Right kidney (tissue), 9 donors: ENCODE measurements at places on chromosomes 2 and 18.

DNA sequence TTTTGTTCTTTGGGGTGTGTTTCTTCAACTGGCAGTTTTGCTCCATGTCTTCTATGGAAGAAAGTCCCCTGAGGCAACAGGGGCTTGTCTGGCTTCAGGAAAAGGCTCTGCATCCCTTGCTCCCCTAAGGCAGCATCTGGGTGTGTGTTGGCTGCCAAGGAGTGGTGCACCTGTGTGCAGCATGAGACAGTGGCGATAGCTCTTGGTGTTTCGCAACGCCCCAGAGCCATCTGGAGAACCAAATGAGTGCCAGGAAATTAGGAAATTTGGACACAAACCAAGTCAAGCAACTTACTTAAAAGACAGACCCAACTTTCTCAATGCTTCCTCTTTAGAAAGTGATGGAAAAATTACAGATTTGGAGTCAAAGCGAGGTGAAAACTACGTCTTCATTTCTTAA lies 1044.4 kb upstream of the CNTNAP5 start:
- DNase-seq, result no peak

DNA sequence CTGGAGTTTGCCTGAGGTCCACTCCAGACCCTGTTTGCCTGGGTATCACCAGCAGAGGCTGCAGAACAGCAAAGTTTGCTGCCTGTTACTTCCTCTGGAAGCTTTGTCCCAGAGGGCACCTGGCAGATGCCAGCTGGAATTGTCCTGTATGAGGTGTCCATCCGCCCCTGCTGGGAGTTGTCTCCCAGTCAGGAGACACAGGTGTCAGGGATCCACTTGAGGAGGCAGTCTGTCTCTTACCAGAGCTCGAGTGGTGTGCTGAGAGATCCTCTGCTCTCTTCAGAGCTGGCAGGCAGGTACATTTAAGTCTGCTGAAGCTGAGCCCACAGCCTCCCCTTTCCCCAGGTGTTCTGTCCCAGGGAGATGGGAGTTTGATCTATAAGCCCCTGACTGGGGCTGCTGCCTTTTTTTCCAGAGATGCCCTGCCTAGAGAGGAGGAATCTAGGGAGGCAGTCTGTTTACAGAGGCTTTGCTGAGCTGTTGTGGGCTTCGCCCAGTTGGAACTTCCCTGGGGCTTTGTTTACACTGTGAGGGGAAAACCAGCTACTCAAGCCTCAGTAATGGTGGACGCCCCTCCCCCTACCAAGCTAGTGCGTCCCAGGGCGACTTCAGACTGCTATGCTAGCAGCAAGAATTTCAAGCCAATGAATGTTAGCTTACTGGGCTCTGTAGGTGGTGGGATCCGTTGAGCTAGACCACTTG lies 34.7 kb downstream of the TFPI start:
- DNase-seq, result no peak

DNA sequence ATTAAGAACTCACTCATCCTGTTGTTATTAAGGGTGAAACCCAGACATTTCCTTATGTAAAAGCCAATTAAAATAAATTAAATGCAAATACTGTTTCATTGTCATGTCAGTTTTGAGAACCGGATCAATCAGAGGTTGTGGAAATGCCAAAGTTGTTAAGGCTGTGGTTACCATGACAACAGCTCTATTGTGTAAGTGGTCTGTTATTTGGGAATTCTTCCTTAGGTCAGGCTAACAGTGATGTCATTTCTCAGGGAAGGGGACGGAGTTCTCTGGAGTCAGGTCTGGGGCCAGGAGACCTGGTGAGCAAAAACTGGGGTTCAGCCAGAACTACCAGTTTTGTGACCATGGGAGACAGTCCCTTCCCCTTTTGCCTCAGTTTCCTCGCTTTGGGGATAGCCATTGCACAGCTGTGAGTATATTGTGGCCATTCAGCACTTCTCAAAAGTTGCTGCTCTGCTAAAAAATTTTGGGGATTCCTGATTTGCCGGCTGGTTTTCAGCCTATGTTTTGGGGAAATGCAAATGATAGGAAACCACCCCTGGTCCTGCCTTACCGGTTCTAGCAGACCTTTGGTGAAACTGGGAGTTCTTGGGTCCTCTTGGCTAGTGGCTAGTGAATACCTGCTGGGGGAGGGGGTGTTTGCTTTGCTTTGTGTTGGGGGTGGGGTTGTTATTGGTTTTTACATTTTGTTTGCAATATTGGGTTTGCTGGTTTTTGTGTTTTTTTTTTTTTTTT lies 21.6 kb downstream of the HPCAL1 start:
- no peak for DNase-seq

- no peak for DNase-seq
Observed at GRCh38 chr18:58497845-58498244, 131.0 kb downstream of the ALPK2 start.

GRCh38 chr18:55248495-55248894 lies 289.2 kb upstream of the CCDC68 start:
- no peak for DNase-seq

DNA sequence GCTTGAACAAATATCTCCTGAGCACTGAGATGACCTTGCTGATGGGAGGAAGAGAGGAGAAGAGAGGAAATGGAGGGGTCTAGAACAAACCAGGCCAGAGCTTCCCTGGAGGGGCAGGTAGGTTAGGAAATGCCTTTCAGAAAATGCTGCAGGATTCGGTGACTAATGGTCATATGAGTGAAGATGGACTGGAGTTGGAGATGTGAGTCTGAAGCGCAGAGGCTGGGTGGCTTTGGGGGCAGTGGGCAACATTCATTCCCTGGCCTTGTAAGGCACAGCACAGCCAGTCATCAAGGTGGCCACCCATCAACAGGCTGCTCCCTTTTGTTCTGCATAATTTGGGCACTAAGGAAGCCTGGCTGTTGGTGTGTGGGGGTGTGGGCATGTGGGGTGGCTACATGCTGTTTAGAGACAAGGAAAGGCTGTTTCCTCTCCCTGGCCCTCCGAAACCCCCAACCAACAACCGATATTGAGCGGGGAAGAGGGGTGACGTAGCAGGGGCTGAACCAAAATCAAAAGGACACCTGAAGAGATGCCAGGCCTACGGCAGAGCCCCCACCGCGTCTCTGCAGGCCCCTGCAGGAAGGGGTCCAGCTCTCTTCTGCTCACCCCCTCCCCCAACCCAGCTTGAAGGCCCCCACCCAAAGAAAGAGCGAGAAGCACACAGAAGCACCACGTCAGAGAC lies 1.5 kb downstream of the SLC30A3 start:
- DNase-seq, result no peak

- no peak for DNase-seq
Observed at GRCh38 chr18:45715212-45715780, 8.7 kb upstream of the SLC14A1 start.
